ENCODE measurements at places on chromosomes 16 and 17.

GRCh38 chr16:83972256-83973008 lies 4.4 kb downstream of the NECAB2 start:
- no peak for DNase-seq

- no peak for DNase-seq
These were observed 40.7 kb upstream of the DOC2B start for GRCh38 chr17:222172-222571.

DNA sequence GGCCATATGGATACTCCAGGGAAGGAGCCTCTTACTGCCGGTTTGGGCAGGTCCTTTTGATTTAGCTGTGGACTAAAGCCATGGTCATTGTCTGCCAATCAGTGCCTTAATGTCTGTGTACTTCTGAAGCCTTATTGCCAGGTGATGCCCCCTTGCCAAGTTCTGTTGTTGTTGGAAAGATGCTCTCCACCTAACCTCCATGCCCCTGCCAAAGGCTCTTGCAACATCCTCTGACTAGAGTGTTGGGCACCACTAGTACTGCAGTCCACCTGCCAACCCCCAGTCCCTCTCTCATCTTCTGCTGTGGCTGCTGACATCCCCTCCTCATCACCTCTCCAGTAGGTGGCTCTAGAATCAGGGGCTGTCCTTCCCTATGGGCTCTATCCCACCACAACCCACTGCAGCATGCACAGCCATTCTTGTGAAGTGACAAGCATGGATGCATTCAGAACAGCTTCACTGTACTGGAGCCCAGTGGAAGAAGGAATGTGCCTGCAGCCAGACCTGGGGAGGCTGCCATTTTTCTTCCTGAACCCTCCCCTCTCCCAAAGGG lies 375.3 kb upstream of the CDH5 start:
- DNase-seq = no peak

DNA sequence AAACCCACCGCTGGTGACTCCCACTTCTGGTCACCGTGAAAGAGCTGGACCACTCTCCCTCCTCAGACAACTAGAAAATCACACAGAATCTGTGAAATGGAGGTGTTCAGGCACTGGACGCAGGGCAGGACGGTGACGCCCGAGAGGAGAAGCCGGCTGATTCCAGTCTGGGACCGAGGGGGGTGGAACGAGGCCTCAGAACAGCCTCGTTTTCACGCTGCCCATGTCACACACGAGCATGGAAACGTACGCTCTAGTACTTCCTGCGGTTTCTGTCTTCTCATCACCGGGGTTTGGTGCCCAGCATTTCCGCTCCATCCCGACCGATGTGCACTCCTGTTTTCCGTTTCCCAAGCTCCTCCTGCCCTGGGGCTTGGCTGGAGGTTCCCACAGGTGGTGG lies 101.8 kb upstream of the METRNL start:
- DNase-seq = no peak

DNA sequence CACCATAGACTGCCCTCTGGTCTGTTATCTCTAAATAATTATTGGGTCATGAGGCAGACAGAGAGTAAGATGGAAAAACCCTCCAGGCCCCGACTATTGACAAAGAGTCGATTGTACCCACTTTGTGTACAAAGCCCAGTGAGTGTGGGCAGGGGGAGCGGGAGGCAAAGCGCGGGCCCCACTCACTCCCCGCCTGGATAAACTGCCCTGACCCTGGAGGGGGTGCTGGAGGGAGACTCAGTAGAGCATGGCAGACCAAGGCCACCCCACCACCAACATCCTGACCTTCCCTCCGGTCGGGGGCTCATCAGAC lies 11.2 kb upstream of the CPSF4L start:
- no peak for DNase-seq

GRCh38 chr17:63476459-63476853 lies 405 bp upstream of the ACE start:
- no peak for DNase-seq

All from activated T-helper 1 cell treated with anti-CD3 and anti-CD28 coated beads, Interleukin-2, amount 50 U/mL, for 16 hours (primary cell).